Renal pelvis (tissue), 12 donors: ENCODE measurements at places on chromosomes 12 and 14.
A peak's percentile ranks its signal among the peaks of the same experiment; 100 is the strongest.

DNA sequence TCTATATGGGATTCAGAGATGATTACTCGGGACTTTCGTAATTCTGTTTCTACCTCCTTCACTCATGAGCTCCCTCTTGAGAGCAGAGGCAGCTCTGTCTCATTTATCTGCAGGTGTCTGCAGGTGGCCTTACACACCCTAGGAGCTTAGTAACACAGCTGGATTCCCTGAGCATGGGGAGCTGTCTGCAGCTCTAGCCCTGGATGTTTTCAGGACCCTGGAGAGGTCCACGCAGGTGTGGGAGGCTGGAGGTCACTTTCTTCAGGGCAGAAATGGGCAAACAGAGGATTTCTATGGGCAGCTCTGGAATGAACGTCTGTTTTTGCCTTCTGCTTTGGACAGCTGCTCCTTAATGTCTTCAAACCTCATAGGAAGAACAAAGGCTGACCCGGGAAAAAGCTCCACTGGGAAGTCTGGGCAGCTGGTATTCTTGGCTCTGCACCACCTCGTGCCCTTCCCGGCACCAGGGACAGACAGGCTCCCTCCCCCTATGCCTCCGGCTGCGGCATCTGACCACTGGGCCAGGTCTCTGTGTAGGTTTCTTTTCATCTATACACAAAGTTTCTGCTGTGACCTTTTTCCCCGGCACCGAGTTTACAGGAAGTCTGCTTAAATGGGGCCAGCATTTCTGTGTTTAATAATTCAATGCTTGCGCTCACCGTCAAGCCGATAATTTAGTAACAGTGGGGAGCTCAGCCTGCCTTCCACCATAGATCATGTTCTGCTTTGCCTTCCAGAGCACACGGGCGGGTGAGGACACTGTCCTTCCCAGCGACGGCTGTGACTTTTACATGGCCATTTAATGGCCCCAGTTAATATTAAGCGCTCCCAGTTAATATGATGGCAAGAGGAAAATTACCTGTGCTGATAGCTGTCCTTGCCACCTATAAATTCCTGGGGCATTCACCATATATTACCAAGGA is 320.2 kb upstream of the SFSWAP start:
- DNase-seq, result peak; percentile 81

GRCh38 chr12:84874125-84874824 is 38.3 kb downstream of the SLC6A15 start:
- peak; percentile 45 for DNase-seq

GRCh38 chr14:74645244-74645643 is 33.2 kb upstream of the LTBP2 start:
- no peak for DNase-seq

DNA sequence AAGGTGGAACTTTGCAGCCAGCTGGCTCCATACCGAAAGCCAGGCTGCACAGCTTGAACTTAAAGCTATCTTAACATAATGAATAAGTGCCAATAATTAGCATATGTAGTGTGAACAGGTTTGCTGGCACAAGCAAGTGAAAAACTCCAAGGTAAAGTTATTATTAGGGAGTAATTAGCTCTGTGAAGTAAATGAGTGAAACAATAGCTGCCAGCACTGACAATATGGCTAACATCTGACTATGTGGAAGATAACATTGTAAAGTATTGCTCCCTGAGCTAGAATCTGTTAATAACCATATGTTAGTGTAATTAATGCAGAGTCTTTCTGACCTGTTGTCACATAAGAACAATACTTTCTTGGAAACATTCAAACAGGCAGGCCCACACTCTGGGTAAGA is 246.4 kb downstream of the SOX5 start:
- no peak for DNase-seq

GRCh38 chr14:105092171-105093037 is 27.2 kb upstream of the GPR132 start:
- no peak for DNase-seq

DNA sequence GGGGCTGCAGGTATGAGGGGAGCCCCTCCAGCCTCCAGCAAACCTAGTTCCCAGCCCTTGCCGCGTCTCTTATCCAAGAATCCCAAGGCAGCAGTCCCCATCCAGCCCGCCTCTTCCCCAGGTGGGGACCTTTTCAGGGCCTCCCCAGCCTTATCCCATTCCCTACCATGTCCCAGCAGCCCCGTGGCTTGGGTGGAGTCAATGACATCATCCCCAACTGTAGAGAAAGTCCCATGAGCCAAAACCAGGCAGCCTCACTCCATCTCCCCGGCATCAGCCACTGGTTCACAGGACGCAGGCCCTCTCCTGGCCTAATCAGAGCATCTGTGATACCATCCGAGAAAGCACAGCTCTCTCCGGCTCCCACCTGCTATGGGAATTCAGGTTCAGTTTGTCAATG is 131.0 kb downstream of the NCOR2 start:
- no peak for DNase-seq

DNA sequence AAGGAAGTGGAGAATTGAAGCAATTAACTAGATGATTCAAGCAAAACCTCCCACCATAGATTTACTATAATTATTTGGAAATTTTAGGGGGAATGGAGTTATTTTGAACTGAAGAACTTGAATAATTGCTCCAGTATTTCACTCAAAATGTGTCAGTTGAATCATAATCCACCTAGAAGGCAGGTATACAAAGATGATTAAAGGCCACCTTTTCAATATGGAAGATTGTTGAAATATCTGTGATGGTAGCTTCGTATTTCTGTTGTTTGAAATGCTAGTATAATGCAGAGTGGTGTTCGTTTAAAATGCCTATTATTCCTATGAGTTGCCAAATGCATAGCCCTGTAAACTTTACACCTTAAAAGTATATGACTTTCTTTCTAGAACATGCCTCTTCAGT is 3.1 kb downstream of the HMGA2 start:
- no peak for DNase-seq

GRCh38 chr12:84542289-84542688 is 370.3 kb downstream of the SLC6A15 start:
- DNase-seq, result no peak

DNA sequence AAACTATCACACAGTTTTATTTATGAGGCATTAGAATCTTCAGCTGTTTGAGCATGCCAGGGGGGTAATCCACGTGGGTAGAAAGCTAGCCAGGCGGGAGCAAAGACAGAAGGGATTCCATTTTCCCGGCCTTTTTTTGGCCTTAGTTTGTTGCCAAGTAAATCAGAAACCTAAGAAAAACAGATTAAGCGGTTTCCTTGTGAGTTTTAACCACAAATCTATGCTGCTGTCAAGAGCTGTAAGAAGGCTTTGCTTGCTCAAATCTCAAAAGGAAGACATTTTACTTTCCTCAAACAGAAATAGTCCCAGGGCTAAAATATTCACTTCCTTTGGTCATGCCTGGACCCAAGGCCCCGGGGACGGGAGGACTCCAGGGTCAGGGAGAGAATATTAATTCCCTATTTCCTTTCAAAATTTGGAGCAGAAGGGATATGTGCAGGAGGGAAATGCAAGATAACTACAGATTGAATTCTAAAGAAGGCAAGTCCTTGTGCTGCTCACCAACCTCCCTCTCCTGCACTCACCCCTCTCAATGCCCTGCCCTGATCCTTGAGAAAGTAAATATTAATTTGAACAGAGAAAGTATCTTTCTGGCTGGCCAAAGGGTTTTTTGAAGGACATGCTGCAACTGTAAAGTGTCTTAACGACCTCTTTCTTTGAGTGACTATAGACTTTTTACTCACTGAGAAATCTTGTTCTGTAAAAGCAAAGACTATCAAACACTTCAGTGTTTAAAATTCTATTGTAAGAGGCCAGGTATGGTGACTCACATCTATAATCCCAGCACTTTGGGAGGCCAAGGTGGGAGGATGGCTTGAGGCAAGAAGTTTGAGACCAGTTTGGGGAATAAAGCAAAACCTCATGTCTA is 75.7 kb downstream of the HSD17B6 start:
- DNase-seq, result no peak

GRCh38 chr12:3103806-3104205 is 26.6 kb downstream of the TSPAN9 start:
- DNase-seq, result no peak

- no peak for DNase-seq
Measured at GRCh38 chr12:127153996-127154395, 1113.0 kb upstream of the TMEM132C start.

GRCh38 chr12:48350249-48351021 is at the start of gene ZNF641:
TSS of gene ZNF641 (minus strand) at chr12:48350919. CDS start at chr12:48348090, 2,829 bp downstream.
- peak; percentile 83 for DNase-seq

DNA sequence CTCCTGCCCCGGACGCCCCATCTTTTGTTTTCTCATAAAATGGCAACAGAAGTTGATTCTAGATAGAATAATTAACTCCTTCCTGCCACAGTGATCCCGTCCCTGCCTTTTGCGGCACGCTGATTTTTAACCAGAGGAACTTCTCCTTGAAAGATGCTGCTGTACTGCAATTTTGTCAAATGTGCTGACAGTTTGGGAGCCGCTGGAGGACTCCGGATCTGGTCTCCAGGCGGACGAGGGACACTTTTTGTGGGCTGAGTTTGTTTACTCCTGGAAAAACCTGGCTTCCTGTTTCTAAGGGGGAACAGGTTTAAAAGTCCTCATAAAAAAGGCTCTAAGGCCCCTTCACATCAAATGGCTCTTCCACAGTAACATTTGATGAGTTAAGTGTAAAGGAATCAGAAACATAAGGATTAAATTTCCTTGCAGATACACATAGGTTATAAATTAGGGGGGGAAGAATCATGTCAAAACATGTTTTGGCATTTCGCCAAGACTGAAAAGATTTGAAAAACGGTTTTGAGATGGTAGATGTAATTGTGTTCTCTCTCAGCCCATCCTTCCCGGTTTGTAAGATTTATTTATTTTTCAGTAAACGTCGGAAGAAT is 15.5 kb downstream of the FZD10 start:
- DNase-seq, result peak; percentile 60

GRCh38 chr12:51222461-51222860 is 4.6 kb upstream of the POU6F1 start:
- DNase-seq, result no peak
